ENCODE measurements at places on chromosomes 4 and X. TPM values are rescaled to one million over a fixed set of nuclear protein-coding genes. Genes with fewer than 3 reads are reported as not detected.

Gene SERTM2
- total RNA-seq: not detected

Gene RTL5
- 0.37 TPM for total RNA-seq

Gene GLRB
- 14.7 TPM for total RNA-seq

Gene NLRP2B
- not detected for total RNA-seq

Gene ITGB1BP2
- total RNA-seq: 1.6 TPM

Gene S100P
- 210 TPM for total RNA-seq

Gene CXCL3
- 11.1 TPM for total RNA-seq

Gene SHROOM4
- not detected for total RNA-seq

Gene SPANXA1
- not detected for total RNA-seq

Gene ZDHHC15
- total RNA-seq: not detected

Gene SOX3
- total RNA-seq: not detected

Gene PAGE5
- not detected for total RNA-seq

Gene GALNT7
- total RNA-seq: 21.6 TPM

Gene ADH1A
- not detected for total RNA-seq

Gene GLOD5
- total RNA-seq: not detected

Gene TCEANC
- 3.5 TPM for total RNA-seq

Gene PHOX2B
- total RNA-seq: not detected

Gene MGAT4D
- total RNA-seq: not detected

Gene LRAT
- 0.38 TPM for total RNA-seq

Gene ZBTB49
- 1.3 TPM for total RNA-seq

Gene STAG2
- 136 TPM for total RNA-seq

Gene NALF2
- total RNA-seq: 3.6 TPM

Gene PCDH19
- 0.06 TPM for total RNA-seq

Gene MAGEA9B
- total RNA-seq: 0.12 TPM

Gene TKTL2
- not detected for total RNA-seq

Gene CTAG1B
- not detected for total RNA-seq

Gene SPINK2
- not detected for total RNA-seq

Gene SLC10A6
- not detected for total RNA-seq

All from NCI-H460 (cell line).